ENCODE measurements at places on chromosomes 12 and 14. TPM values are rescaled to one million over a fixed set of nuclear protein-coding genes. Genes with fewer than 3 reads are reported as not detected.

Gene KRT82
- not detected for total RNA-seq

Gene TROAP
- 11.6 TPM for total RNA-seq

- no peak for DNase-seq
These were observed 102.7 kb upstream of the FKBP4 start for GRCh38 chr12:2692080-2692479.

DNA sequence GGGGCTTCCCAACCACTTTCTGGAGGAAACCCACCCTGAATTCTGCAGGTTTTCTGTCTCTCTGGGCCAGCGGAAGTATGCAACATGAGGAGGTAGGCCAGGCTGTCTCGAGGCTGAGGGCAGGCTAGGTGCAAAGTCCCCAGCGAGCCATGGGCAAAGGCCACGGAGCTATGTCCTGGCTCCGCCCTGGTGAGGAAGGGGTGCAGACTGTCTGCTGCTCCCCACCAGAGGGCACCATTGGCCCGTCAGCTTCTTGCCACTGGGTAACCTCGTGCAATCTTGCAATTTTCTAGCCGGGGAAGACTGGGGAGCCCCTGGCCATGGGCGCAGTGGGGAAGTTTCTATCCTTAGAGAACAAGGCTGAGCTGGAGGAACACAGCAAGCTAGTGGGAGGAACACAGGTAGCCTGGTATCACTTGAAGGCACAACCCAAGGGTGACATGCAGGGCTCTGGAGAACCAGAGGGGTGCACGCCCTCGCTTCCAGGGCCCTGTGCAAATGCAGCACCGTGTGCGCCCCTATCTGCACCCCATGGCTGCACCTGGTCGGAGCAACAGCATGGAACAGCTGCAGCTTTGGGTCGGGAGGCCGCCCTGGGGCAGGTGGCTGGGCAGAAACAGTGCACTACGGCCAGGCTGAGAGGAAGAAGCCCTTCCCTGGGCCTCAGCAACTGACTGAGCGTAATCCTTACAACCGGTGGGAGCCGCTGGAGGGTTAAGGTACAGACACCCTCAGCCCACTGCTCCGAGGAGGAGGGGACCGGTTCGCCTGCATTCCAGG is 27.6 kb upstream of the RPLP0 start:
- DNase-seq, result peak; percentile 89

DNA sequence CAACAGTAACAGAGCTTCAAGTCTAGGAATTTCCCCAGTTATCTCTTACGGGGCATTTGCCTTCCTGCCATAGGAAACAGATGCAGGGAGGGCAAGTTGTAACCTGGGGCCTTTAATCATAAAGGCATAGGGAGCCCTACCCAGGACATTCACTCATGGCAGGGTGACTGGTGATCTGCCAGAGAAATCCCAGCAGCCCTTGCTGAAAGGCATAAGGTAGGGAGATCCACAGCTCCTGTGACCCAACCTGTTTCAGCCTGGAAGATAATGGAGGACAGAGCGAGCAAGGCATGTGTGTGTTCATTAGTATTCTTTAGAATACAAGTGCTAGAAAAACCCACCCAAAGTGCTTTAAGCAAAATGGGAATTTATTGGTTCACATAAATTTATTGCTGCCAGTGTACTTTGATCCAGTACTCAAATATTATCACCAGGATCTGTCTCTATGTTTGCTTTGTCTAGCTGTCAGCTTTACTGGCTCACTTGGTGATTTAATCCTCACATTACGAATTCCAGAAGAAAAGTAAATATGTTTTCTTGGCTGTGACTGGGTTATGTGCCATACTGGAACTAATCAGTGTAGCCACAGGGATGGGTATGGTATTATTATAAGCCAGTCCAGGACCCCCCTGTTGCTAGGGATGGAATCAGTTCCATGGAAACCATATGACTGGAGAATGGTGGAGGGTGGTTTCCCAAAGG is 21.1 kb upstream of the AKAP6 start:
- no peak for DNase-seq

- no peak for DNase-seq
These were observed 157.4 kb downstream of the KLHL28 start for GRCh38 chr14:44804391-44804790.

DNA sequence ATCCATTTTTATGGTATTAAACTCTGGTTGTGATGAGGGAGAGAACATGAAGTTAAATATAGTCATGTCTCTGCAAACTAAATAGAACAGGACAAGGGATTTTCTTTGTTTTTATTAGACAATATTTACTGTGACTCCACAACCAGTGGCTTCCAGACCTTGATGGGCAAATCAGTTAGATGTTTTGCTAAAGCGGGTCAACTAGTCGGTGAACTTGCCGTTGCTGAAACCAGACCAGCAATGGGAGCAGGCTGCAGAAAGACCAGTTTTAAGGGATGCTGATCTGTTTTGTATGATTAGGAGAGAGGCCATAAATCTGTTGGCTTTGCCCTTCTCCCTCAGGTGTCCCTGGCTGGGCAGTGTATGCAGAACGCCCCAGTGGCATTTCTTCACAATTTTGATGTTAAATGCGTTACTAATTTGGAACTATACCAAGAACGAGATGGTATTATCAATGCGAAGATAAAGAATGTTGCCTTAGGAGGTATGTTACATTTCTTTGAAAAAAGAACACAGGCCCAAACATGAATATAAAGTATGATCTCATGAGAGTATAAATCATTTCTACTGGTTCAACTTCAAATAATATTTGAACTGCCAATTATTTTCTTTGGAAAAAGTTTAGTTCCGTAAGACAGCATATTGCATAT is 19.4 kb downstream of the TCTN2 start:
- DNase-seq, result no peak

DNA sequence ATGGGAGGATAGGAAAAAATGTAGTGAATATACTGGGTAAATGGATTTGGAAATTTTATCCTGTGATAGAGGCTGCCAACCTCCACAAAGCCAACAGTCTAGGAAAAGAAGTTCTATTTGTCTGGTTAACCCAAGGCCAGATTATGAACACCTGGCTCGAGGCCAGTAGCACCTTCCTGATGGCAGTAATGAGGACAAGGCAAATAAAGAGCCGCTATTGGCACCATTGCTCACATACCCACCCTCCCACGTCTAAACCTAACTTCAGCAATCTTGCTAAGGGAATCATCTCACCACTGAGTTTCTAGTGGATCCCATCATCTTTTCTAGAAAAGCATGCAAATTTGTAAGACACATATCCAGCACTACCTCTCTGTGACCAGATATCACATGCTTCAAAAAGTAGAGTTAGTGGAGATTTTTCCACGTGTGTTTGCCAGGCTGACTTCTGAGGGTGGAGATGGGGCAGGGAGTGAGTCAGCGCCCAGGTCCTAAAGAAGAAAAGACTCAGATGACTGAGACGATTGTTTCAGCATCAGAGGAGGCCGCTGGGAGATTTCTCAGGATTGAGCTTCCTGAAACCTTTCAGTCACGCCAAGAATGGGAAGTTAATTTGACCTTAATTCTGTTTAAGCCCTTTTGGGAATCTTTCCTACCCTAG is 362.9 kb downstream of the EMP1 start:
- DNase-seq, result no peak

DNA sequence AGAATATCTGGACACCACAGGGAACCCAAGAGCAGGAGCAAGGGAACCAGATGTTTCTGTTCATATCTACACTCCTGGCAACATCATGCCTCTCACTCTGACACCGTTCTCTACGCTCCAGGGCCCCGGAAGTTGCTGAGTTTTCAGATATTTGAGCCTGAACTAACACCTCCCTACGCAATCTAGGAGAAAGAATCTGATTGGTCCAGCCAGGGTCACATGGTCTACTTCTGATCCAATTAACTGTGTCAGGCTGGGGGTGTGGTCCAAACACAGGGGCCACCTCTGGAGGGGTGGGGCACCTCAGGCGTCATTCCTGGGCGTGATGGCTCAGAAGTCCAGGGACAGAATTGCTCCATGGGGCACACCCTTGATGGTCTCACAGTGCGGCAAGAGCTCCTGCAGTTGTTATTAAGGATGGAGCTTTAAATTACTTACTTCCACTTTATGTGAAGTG is 165.5 kb downstream of the PTPN11 start:
- no peak for DNase-seq

DNA sequence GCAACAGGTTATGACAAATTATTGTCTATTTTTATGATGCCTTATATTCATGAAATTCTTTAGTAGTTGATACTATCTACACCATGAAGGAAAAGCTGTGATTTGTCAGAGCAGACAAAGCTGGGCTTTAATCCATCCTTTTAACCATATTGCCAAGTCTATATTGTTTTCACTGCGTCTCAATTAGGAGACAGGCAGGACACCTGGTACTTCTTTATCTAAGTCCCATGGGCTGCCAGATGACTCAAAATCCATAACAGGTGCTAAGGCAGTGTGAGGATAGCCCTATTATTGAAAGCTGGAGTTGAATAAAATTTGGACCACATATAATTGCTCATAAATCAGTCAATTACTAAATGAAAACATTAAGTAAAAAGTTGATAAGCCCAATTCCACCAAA is 22.6 kb downstream of the INSM2 start:
- no peak for DNase-seq

Gene PAX9
- not detected for total RNA-seq

GRCh38 chr14:38868399-38869290 is 234.4 kb downstream of the SEC23A start:
- no peak for DNase-seq

DNA sequence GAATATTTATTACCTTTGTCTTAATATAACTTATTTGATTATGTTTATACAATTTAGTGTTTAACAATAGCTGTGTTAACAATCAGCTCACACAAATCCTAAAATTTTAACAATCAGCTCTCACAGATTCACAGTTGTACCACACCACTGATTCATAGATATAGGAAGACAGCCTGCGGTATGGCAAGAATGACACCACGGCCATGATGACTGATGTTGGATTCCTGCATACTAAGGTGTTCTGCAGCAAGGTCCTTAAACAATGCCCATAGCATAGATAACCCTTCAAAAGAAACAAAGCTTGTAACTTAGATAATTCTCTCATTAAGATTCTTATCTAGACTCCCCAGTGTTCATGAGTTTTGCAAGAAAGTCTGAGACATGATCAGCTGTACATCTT is 3.9 kb upstream of the PYROXD1 start:
- DNase-seq, result no peak

Gene BBOF1
- 1.5 TPM for total RNA-seq

DNA sequence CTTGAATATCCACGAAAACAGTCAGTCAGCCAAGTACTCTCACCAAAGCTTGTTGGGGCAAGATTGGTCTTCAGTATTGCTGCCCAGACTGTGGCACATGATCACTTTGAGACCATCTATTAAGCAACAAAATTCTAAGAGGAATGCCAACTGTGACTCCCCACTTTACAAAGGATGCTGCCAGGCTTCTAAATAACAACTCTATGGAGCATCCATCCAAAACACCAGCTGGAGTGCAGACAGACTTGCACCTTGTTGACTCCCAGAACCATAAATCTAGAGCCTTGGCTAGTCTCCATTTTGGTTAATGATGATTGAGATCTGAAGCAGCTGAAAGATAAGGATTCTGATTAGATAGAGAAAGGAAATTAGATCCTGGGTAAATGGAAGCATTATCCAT is 132.8 kb downstream of the DIO2 start:
- DNase-seq, result no peak

DNA sequence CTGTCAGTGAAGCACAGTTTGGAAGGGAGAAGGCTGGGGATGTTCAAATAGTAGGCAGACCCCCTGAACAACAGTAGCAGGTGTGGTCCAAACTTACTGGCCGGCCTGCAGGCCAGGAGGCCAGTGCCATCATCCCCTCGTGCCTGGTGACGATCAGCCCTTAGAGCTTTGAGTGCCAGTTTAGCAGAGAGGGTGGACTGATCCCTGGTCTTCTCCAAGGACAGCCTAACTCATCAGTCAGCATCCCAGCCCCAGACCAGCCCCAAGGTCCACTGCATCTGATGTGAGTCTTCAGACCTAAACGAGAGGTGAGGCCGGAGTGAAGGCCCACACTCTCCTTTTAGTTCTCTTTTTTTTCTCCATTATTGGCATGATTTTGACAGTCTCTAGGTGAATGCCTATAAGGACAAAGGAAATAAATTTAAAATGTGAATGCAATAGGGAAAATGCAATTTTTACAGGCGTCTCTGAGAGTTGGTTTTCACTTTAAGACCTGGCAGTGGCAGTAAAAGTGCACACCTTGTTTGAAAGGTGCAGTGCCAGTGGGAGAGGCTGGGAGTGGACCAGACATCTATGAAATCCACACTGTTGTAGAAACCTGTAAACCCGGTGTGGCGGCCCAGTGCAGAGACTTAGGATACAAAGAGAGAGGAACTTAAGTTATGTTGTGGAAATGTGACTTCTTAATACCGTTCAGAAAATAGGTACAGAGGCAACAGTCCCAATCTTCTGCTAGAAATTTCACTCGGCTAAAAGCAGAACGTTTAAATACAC is 311.2 kb downstream of the CACNA1C start:
- DNase-seq, result no peak

- no peak for DNase-seq
These were observed 6.2 kb downstream of the DUSP6 start for GRCh38 chr12:89345830-89346740.

Gene B4GALNT1
- 3.2 TPM for total RNA-seq

DNA sequence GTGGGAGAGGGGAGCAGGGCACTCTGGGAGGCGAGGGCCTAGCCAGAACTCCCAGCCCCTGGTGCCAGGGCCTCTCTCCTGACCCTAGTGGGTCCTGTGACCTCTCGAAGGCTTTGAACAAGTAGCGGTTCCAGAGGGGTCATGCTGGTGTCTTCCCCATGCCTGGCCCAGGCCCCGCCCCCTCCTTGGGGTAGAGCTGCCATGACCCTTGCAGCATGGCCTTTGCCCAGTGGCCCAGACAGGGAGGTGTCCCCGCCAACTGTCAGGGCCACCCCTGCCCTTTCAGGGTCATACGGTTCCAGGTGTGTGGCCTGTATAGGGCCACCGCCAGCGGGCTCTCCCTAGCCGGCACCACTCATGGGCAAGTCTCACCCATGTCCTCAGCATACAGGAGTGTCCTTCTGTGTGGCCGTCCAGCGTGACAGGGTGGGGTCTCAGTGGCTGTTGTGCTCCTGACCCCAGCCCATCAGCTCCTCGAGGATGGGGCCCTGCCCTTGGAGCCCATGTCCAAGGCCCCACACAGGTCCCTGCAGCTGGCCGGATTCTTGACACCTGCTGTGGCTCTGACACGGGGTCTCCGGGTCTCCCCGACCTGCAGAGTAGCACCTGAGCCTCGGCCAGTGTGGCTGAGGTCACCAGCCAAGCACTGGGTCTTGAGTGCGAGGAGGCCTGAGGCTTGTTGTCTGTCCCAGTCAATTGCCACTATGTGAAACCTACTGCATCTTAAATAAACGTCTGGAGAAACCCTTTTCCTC is 34.6 kb downstream of the PACS2 start:
- no peak for DNase-seq

DNA sequence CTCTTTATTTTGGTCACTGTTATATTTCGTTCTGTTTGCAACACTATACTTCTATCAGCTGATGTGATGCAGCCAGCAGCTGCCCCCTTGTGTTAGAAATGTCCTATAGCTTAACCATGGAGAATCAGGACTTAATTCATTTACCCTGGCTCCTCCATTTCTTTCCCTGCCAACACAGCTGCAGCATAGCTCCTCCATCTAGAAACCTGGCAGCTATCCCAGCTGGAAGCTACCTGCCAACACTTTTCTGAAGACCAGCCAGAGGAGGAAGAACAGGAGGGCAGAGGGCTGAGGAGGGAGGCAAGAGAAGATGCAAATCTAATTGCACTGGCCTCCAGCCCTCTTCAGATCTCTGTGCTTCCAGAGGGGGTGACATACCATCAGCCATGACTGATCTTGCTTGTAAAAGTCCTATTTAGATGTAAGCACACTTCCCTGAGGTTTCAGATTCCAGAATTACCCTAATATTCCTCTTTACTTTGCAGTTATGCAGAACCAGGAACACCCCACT is 156.8 kb upstream of the TMEM260 start:
- no peak for DNase-seq

- no peak for DNase-seq
These were observed 66.4 kb downstream of the PAWR start for GRCh38 chr12:79624378-79624777.

GRCh38 chr12:69056743-69057515 is 124.0 kb upstream of the CPM start:
- DNase-seq, result no peak

Data from activated T-cell treated with anti-CD3 and anti-CD28 coated beads, Interleukin-2, amount 50 U/mL, for 4 hours (primary cell).